HCEC 1CT (cell line): ENCODE measurements at places on chromosomes 5 and 9.

GRCh38 chr5:102961671-102962070 lies 158.3 kb downstream of the GIN1 start:
- no peak for DNase-seq

DNA sequence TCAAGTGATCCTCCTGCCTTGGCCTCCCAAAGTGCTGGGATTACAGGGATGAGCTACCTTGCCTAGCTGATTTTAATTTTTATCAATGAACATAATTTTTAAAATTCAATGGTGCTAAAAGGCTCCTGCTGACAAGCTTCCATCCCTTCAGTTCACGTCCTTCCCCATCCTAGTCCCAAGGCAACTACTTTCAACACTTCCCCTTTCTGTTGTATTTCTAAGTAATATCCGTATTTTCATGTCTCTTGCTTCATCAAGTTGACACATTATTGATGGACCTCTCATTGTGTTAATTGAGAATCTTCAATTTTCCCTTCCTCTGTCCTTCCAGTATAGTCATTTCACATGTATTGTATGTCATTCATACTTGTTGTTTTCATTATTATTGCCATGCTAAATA lies 93.8 kb upstream of the RASGRF2 start:
- DNase-seq, result no peak

- DNase-seq, result no peak
Observed at GRCh38 chr9:117413346-117414219, 1.3 kb downstream of the ASTN2 start.

DNA sequence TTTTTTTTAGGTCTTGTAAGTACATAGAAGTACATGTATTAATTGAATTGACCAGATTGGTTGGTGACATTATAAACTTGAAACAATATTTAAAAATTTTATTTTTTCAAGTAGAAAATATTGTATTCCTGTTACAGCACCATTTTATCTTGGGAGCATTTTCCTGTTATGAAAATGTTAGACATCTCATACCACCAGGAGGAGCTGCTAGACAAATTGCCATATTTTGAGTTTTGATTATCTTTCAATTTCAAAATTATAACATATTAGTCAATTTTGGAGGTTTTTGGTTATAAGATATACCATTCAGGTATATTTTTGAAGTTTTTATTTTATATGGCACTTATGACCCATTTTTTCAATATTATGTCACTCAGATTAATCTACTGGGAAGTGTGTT lies 84.4 kb downstream of the CNTLN start:
- DNase-seq, result peak; percentile 8

GRCh38 chr5:103929338-103930013 lies 366.9 kb upstream of the NUDT12 start:
- DNase-seq, result peak; percentile 53

DNA sequence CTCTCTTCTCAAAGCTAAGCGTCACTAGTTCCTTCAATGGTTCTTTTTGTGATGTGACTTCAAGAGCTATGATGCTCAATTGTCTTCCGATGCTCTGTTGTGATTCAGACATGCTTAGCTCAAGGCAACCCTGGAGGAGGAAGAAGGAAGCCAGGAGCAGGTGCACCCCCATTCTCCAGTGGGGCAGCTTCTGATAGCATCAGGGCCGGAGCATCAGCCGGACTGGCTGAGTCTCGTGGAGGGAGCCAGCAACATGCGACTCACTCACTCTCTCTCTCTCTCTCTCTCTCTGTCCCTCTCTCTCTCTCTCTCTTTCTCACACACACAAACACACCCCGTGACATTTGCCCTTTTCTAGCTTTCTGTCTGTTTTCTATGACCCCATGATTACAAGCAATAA lies 140.2 kb downstream of the HSD17B3 start:
- no peak for DNase-seq

DNA sequence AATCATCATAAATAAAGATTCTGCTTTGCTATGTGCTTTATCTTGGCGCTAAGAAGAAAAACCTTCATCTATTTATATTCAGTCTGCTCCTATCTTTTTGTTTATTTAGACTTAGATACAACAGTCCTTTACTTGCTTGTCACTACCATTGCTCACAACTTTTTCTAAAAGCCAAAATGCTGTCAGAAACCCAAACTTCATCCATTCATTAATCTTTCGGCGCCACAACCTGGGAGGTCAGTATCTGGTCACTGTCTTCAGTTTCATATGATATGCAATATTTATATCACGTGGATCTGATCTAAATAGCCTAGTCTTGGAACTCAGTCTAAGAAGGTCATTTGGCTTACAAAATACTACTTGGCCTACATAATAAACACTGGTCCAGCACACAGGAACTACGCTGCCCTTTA lies 159.3 kb upstream of the TARS1 start:
- no peak for DNase-seq

DNA sequence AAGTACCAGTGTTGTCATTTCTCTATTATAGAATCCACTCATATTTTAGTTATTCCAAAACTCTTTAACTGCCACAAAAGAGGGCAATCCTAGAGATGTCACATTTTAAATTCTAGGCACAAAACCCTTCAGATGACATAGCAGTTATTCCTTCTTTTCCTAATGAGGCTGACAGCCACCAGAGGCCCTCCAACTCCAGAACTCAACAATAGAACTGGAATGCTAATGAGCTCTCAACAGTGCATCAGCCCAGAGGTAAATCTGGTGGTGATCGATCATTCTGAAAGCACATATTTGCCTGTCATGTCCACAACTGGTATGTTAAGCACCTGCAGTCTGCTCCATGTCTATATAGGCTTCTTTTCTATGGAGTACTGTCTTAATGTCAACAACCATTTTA lies 40.2 kb upstream of the RAB3C start:
- DNase-seq, result no peak

- DNase-seq, result peak; percentile 53
Observed at GRCh38 chr5:41707853-41708603, 162.2 kb downstream of the OXCT1 start.

DNA sequence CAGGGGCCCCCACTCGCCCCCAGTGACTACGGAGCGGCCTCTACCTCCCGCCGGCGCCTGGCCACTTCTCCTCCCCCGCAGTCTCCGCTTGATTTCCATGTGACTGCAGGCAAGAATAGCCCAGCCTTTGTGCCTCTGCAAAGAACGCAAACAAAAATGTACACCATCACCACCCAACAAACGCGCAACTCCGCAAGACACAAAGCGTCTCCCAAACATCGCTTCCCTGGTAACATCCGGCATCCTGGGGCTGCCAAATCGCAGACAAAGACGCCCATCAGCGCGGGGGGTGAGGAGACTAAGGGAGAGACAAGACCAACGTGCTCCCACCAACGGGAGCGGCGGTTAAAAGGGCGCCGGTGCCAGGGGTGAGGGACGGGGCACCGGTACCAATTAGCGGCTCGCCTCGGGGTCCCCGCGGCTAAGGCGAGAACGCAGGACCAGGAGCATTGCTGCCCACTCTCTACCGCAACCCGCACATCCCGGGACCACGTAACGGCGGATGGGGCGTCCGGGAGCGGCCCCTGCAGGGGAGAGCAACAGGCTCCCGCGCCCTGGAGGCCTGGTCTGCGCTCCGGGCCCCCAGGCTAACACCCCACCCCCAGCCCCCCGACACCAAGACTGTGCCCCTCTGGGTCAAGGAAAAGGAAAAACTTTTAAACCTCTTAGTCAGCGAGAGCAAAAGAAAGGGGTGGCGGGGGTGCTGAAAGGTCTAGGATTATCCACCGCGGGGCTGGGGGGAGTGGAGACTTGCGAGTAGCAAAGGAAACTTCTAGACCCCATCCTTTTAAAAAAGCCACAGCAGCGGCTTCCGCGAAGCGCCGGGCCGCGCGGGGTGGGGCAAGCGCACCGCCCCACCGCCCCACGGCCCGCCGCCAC lies 885 bp downstream of the MPDZ start:
- peak; percentile 65 for DNase-seq

DNA sequence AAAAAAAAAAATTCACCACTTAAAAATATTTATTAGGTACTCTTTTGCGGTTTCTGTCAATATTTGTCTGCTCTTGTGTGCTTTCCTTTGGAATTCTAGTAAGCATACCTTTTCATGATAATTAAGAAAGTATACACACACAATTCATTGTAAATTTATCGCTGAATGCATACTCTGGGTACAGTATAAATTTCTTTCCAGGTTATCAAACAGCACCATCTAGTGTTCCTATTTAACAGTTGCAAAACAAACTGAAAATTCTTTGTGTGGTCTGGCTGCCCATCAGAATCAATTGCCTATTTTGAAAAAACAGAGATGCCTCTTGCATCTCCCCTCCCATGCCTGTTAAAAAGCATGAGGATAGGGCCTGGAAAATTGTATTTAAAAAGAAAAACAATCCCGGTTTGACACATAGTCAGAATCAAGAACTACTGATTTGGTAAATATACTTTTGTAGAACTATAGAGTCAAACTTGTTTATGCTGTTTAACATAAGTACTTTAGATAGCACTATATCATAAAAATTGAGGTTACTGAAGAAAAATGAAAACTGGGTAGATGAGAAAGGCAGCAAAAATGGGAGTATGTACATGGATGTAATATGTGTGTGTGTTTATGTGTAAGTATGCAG lies 16.2 kb downstream of the PGGT1B start:
- peak; percentile 44 for DNase-seq

DNA sequence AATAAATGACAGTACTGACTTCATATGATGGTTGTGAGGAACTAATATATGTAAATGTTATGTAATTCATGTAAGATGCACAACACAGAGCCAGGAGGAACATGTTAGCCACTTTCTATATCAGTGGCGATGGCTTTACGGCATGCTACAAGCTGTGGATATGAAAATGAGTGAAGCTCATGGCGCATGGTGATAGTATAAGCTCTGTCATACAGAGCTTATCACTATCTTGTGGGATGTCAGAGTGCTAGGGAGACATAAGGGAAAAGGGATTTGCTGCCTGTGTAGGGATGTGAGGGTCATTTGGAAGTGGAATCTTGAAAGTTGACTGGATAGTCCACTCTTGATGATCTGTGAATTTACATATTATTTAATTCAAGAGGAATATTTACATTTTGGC lies 13.6 kb downstream of the CPEB4 start:
- DNase-seq, result no peak
